ENCODE measurements at places on chromosomes 5 and 9.

- no peak for DNase-seq
Observed at GRCh38 chr9:109735801-109736200, 44.2 kb upstream of the PALM2AKAP2 start.

DNA sequence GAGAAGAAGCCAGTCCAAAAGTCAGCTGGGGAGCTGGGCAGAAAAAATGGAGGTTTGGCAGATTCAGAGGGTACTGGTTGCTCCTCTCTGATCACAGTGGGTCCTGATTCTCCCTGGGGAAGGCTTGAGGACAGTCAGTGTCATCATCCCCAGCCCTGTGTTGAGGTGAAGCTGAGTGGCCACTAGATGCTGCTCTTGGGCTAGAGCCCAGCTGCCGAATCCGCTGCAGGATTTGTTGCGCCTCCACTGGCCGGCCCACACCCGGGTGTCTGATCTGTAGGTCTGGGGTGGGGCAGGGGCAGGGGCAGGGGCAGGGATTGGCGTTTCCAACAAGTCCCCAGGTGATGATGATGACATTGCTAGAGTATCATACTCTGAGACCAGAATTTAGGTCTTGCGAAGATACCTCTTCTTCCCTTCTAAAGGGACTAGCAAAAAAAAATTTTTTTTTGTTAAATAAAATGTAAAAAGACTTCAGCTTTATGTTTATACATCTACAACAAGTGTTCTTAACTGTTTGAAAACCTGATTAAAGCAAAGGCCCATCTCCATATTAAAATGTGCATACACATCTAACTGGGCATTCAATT is 106.8 kb downstream of the PDE6A start:
- DNase-seq, result no peak

- no peak for DNase-seq
Observed at GRCh38 chr5:96990102-96990501, 54.2 kb downstream of the LNPEP start.

- no peak for DNase-seq
Observed at GRCh38 chr9:130036099-130036498, 6.9 kb downstream of the FNBP1 start.

GRCh38 chr5:82417776-82418607 is 139.8 kb upstream of the RPS23 start:
- DNase-seq, result no peak

GRCh38 chr9:132795511-132796303 is 82.4 kb downstream of the AK8 start:
- no peak for DNase-seq

DNA sequence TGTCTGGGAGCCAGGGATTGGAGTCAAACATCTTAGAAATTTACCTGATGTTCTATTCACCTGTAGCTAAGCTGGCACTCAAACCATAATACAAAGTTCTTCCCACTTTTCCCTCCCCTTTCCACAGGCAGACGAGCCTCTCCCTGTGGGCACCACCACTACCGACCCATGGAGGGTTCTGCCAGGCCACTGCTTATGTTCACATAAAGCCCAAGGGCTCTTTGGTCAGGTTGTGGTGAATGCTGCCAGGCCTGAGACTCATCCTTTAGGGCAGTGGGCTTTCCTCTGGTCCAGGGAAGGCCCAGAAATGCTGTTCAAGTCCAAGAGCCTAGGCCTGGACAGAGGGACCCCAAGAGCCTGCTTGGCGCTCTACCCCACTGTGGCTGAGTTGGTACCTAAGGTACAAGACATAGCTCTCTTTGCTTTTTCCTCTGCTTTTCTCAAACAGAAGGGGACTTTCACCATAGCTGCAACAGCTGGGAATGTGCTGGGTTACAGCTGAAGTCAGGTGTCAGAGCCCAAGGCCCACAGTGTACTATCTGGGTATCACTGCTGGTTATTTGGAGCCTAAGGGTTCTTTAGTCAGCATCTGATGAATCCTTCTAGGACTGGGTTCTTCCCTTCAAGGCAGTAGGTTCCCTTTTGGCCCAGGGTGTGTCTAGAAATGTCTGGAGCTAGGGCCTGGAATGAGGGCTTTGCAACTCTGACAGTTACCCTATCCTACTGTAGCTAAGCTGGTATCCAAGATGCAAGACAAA is 620.1 kb downstream of the TLE1 start:
- no peak for DNase-seq

DNA sequence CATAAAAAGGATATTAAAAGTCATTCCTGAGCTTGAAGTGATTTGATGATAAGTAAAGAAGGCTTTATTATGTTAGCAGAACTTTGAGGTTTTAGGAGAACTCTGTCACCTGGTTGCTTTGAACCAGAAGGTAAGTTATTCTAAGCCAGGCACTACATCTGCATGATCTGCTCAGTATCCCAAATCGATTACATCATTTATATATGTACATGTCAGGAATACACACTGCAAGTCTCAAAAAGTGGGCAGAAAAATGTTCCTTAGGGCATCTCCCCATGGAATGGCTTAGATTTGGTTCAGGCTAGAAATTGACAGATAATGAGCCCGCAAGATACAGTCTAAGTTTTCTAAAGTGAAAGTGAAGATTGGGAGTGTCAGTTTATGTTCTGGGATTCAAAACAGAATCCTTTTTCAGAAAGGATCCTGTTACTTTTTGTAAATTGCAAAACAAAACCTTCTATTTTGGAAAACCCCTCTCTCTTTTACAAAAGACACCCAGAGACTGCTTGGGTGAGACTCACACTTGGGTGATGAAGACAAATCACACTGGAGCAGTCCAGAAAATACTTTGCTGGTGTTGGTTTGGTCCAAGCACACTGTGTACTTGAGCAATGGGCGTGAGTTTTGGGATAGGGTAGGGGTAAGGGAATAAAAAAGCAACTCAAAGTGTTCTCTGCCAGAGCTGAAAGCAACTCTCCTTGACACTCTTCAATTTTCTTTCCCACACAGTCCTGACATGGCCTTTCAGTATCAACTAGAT is 114.5 kb downstream of the FOXD1 start:
- no peak for DNase-seq

- DNase-seq, result peak; percentile 26
Observed at GRCh38 chr5:119578937-119579336, 50.4 kb upstream of the FAM170A start.

DNA sequence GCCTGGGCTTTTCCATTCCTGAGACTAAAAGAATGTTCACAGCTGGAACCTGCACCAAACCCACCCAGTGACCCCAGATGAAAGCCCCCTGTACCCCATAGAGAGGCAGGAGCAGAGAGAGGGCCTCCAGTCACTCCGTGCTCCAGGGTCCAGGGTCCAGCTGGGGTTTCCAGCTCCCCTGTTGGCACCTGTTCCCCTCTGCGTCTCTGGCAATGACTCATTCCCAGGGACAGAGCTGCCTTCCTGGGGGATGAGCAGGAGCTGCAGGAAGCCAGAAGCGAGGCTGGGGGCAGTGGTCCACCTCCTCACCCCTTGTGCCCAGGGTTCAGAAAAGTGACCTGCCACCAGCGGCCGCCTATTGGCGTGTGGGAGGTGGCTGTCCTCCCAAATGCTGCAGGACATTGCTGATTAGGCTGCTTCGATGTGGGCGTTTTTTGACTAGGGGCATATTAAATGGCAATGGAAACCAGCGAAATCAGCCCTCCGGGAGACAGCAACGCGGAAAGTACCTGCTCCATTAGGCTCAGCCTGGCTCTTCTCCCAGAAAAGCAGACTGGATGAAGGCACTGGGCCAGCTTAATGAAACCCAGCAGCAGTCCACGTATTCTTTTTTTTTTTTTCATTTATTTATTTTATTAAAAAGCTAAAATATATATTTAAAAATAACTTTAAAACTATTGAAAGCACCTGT is 97.4 kb downstream of the DAP start:
- no peak for DNase-seq

- no peak for DNase-seq
Observed at GRCh38 chr9:76985581-76985980, 33.9 kb upstream of the FOXB2 start.

DNA sequence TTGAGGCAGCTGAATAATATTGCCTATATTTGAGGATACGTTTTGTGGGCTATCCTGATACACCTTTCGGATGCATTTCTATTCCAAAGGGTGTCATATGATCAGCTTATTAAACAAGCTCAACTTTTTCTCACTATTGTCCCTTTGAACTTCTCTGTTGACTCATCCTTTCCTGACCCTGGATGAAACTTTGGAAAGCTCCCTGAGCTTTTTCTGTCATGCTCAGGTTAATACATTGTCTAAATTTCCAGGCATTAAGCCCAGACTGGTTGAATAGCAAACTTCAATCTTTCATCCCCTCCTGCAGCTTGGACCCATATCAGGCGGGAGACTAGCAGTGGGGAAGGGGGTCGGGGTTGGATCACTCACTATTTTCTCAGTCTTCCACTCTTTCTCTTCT is 104.9 kb upstream of the PTPN3 start:
- DNase-seq, result no peak

GRCh38 chr9:80873861-80874260 is 815.5 kb downstream of the TLE1 start:
- DNase-seq, result no peak

DNA sequence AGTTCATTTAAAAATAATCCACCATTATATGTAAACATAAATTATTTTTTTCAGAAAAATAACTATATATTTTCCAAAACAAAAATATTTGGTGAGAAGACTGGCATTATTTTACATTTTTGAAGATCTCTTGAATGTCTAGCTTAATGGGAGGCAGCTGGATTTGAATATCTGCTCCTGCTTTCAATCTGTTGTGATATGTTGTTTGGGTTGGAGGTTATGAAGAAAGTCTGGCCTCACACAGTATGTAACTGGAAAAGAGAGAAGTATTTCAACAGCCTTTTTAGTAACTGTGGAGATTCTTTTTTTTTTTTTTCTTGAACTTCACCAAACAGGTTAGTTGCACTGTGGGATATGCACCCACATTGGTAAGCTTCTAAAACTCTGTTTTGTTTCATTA is 84.7 kb upstream of the SLIT3 start:
- no peak for DNase-seq

DNA sequence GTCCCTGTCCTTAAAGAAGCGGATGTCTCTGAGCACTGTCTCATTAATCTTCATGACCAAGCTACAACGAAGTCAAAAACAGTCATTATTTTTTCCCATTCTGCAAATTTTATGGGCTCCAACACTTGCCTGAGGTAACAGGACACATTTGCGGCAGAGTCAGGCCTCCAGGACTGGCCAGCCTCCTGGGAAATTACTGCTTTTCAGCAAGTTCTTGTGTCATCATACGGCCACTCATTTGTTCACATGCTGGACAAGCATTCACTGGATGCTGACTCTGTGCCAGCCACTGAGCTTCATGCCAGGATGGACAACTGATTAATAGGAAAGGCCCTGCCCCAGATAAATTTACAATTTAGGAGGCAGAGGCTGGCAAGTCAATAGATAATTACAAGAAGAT is 305.7 kb downstream of the ACTL7B start:
- no peak for DNase-seq

Measured in GM20000 (cell line).